Mucosa of descending colon (tissue), 3 donors: ENCODE measurements at places on chromosomes 6 and 20.

- peak; percentile 62 for DNase-seq
These were observed 37.6 kb downstream of the RRBP1 start for GRCh38 chr20:17644451-17644850.

GRCh38 chr6:129197154-129197553 is 314.2 kb downstream of the LAMA2 start:
- no peak for DNase-seq

DNA sequence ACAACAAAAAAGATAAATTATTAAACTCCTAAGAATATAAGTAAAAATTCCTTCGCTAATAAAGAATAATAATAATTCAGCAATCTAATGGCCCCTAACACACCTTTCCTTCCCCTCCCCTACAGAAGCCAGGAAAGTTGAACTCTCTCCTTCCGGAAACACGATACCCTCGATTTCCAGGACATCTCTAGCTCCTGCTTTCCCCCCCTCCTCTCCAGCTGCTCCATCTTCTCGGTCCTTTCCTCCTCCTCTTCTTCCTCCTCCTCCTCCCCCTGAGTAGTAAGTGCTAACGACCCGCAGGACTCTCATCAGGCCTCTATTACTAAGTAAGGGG is 603 bp downstream of the TASP1 start:
- DNase-seq, result no peak

- DNase-seq, result no peak
These were observed 23.0 kb upstream of the MDFI start for GRCh38 chr6:41615311-41615710.

DNA sequence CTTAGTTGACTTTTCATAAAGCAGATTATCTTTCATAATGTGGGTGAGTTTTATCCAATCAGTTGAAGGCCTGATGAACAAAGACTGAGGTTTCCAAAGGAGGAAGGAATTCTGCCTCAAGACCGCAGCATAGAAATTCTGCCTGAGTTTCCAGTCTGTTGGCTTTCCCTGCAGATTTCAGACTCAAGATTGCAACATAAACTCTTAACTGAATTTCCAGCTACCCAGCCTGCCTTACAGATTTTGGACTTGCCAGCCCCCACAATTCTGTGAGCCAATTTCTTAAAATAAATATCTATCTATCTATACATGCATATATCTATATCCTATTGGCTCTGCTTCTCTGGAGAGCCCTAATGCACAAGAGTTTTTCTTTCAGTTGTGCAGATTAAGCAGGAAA is 57.3 kb upstream of the SMLR1 start:
- DNase-seq, result no peak

DNA sequence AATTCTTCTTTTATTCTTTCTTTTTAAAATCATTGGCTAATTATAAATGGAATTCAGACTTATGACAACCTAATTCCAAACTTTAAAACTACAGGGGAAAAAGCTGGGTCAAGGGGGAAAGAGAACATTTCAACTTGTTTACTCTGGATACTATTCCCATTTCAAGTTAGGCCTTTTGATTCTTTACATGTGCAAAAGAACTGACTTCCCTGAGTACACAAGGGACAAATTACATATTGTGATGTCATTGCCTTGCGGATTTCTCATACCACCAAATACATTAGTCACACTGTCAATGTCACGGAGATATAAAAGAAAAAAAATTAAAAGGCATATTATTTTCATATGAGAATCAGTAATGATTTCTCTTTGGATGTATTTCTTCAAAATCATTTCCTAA is 96.5 kb upstream of the TBX18 start:
- DNase-seq, result no peak

DNA sequence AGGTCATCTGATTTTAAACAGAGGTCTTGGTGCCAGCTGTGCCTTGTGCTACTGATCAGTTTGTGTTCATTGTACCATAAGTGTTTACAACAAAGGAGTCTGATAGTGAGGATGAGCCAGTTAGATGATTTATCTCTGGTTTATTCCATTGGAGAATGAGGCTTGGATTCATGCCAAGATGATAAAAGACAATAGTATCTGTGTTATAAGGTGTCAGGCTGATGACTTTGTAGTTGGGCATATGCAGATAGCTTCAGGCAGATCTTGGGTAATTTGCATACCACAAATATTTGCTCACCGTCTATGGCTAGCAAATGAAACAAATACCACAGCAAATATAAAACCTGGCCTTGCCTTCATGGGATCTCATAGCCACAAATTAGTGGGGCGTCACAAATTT is 43.3 kb upstream of the PHACTR2 start:
- DNase-seq, result no peak

DNA sequence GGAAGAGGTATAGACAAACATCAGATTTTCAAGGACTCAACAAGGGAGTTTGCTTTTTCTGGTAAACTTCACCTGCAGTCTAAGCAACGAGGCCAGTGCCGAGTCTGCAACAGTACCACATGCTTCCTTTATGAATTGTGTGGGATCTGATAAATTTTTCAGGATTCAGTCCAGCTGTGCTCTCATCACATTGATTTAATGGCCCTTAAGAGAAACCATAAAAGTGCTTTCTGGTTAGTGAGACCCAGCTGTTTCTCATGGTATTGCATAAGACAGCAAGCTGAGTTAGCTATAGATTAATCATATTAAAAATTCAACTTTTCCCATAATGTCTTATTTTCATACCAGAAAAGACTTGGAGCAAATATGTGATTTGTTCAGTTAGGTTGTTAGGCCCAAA is 291.4 kb downstream of the CENPW start:
- no peak for DNase-seq

- no peak for DNase-seq
These were observed 123.8 kb upstream of the MLN start for GRCh38 chr6:33927616-33928015.

DNA sequence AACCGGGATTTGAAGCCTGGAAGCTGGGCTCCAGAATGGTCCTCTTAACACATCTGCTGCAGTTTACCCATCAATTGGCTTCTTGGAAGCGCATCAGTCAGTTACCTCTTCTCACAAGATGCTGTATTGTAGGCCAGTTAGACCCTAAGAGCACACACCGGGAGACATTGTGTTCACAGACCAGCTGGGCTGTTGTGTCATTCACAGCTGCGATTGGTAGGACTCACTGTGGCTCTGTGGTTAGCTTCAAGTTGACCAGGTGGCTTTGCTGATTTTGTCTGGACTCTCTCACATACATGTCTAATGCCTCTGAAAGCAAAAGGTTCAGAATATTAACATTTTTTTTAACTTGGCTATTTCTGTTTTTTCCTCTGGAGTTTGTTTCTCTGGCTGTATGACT is 64.8 kb downstream of the SNX9 start:
- no peak for DNase-seq

- no peak for DNase-seq
These were observed 44.2 kb upstream of the RNF24 start for GRCh38 chr20:4059606-4060005.

DNA sequence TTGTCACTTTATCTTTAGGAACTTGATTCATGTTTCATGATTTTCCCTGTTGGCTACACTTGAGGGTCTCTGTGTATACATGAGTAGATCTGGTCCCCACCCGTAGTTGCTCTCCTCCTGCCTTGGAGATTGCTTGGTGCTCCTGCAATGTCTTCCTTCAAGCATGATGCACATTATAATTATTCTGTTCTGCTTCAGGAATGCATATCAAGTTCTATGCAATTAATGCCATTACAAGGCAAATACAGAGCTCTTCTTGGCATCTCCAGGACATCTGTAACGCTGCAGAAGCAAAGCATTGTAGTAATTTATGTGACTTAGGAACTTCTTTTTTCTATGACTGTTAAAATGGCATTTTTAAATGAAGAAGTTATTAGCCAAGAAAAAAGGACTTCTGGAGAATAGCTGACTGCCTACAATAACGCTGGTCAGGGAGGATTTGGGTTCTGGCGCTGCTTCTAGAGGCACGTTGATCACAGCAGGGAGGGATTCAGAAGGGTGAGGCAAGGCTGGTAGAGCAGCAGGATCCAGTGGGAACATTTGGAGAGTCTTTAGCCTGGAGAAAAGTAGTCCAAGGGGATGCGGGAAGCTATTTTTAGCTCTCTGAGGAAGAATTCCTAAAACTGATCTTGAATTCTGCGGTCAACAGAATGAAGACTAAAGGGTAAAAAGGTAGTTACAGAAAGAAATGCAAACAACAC is 203.6 kb downstream of the PLCB1 start:
- DNase-seq, result no peak

GRCh38 chr6:133504761-133505160 is 263.6 kb downstream of the EYA4 start:
- no peak for DNase-seq

DNA sequence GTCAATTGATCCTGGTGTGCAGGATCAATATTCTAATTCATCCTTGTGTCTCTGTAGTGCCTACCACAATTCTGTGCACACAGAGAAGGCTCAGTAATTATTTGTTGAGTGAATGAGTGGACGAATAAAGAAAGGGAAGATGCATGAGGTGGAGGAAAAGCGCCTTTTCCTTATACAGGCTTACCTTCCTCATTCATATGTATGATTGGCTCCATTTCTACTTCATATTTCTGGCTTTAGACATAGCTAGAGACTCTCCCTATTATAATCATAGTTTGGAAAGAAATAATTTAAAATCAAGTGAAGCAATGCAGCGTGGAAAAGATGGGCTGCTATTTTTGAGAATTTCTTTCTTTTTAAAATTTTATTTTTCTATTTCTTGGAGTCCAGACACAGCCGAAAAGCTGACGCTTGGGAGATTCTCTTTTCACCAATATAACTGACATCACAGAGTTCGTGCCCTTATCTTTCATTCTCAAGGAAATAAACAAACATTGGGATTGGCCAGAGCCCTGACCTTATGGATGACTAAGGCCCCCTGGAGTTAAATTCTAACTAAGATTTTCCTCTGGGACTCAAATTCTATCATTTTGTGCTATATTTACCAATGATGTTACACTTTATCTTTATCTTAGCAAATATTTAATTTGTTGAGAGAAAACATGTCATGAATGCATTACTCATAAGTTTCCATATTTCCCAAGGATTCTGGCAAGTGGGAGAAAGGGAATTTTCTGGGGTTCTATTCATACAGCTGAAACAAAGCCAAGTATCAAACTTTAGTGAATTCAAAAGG is 48.1 kb downstream of the PRL start:
- DNase-seq, result no peak

- no peak for DNase-seq
These were observed 87.1 kb downstream of the TMEM242 start for GRCh38 chr6:157236040-157236725.

GRCh38 chr20:56411759-56412472 is at the start of gene CASS4:
Gene CASS4 (plus strand): TSS chr20:56412260. CDS start chr20:56412459, 199 bp downstream.
- DNase-seq, result no peak

- no peak for DNase-seq
These were observed 11.0 kb upstream of the TPD52L1 start for GRCh38 chr6:125142618-125143017.

- DNase-seq, result no peak
These were observed 78.3 kb downstream of the TRAM2 start for GRCh38 chr6:52498538-52499017.

DNA sequence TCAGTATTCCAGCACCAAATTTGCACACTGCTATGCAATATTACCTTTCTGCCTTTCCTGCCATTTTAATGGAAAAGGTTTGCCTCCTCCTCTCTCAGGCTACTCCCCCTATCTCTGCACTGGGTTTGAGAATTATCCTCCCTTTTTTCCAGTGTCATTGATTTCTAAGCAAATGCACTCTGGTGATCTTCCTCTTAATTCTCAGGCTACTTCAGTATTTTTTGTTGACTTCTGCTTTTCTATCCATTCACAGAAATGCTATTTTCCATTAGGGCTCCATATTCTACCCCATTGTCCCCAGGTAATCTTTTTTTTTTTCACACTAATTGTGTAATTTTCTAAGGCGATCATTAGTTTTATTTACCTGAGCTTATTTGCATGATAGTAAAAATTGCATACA is 144.0 kb downstream of the GJA1 start:
- no peak for DNase-seq

DNA sequence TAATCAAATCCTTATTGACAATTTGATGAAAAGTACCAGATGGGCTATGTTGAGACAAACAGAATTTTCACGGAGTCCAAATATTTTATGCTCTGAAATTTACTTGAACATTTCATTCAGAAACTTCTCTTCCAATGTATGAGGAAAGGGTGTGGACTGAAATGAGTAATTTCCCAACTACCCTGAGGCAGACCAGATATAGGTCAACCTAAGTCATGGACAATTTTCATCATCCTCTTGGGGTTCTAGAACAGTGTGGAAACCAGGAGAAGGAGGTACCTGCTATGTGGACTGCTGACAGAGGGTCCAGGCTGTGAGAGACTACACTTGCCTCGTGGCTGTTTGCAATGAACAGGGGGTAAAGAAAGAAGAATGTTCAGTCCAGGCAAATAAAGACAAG is 323.0 kb downstream of the ESR1 start:
- no peak for DNase-seq

- no peak for DNase-seq
These were observed 306.4 kb downstream of the COL12A1 start for GRCh38 chr6:74899416-74899815.

GRCh38 chr6:33597551-33598322 is 17.7 kb upstream of the BAK1 start:
- DNase-seq, result no peak

DNA sequence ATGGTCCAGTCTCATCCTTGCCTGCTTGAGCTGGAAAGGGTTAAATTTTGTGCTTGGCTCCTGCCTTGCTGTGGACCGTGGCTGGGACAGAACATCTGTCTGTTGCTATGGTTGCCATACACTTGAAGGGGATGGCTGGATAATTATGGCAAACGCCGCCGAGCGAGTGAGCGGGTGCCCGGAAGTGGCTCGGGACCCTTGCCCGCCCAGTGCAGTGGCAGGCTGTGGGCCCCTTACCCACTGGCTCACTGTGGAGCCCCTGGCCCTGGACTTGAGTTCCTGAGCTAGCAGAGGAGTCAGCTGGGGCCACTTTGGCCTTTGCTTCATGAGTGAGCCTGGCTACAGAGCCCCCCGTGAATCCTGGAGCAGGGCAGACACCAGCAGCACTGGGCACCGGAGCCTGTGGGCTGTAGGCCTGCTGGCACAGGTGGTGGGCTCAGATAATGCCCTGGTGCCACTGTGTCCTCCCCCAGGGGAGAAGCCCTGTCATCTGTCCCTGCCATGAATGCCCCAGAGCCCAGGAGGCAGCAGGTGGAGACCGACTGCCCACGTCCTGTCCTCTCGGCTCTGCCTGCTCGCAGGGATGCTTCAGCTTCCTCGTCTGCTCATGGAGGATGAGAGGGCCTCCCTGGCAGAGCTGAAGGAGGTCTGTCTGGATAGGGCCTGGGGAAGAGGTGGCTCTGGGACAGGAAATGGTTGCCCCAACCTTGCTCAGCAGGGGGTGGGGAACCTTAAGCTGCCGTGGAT is 25.5 kb upstream of the NOL4L start:
- DNase-seq, result no peak

- DNase-seq, result no peak
These were observed 365.0 kb upstream of the CHD6 start for GRCh38 chr20:41983159-41983558.

- peak; percentile 76 for DNase-seq
These were observed 33.4 kb upstream of the AAR2 start for GRCh38 chr20:36202891-36203338.

- DNase-seq, result no peak
These were observed 19.9 kb downstream of the ATXN1 start for GRCh38 chr6:16741112-16742016.

GRCh38 chr20:59976156-59976782 is 18.0 kb downstream of the CDH26 start:
- DNase-seq, result no peak
